ENCODE measurements at places on chromosomes 1 and 21.

DNA sequence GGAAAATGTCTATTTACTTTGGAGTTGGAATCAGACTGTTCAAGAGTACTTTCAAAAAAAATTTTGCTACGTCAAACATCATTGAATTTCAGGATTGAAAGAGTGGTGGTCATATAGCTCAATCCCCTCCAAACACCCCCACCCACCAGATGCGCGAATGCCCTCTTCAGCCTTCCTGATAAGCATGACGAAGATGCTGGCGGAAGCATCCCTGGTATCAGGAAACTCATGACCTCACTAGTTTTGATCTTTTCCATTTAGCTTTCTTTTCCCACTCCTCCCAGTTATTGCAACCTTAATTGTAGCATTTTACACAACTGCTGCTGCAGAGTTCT lies 104.4 kb downstream of the LEPR start:
- no peak for DNase-seq

DNA sequence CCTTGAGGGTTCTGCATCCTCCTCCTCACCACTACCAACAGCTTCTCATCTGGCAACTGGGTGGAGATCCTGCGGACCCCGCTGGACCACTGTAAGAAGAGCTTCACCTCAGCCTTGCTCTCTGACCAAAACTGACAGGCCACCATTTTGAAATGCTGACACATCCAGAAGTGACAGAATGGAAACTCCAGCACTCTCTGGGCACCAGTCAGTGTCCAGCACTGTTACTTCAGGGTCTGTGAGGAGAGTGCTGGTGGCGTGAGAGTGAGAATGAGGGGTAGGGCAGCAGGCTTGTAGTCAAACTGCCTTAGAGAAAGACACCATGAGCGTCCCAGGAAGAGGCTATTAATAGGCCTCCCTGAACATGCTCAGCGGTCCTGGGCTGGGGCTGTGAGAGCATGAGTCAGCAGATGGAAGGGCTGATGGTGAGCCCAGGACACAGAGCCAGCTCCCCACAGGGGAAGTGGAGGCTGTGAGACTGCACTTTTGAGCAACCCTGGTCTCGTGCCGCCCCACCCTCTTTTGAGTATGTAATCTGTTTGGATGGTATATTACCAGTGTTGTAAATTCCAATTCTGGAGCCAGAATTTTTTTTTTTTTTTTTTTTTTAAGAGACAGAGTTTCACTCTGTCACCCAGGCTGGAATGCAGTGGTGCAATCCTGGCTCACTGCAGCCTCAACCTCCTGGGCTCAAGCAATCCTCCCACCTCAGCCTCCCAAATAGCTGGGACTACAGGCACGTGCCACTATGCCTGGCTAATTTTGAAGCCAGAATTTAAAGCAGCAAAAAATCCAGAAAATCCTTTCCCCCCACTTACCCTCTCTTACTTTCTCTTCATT lies 34.4 kb upstream of the SLC30A1 start:
- no peak for DNase-seq

GRCh38 chr21:19590044-19590443 lies 1186.5 kb upstream of the TMPRSS15 start:
- DNase-seq, result no peak

GRCh38 chr21:28445141-28445830 lies 547.4 kb downstream of the LTN1 start:
- DNase-seq, result no peak

DNA sequence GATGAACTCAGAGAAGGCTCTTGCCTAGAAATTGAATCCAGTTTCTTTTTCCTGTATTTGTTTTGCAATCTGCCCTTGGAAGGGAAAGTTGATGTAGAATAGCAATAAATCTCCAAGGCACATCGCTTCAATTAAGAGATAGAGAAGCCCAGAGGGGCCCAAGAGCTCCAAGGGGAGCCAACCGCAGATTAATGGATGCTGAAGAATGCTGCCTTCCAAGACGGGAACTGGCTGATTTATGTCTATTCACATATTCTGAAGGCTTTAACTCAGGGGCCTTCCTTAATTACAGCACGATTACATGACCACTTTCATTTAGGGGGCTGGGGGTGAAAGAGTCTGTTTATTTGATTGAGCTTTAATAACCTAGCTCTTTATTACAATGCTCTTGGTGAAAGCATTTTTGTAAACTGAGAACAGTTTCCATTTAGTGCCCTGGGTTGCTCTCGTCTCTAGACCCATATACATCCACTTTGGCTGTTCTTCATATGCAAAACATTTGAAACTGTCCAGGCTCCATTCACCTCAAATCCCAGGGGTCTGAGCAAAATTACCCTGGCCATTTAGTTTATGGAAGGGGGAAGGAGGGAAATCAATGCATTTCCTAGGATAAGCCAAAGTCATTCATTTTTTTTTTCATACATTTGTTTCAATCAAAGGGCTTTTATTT lies 87.4 kb upstream of the CLDN14 start:
- no peak for DNase-seq

DNA sequence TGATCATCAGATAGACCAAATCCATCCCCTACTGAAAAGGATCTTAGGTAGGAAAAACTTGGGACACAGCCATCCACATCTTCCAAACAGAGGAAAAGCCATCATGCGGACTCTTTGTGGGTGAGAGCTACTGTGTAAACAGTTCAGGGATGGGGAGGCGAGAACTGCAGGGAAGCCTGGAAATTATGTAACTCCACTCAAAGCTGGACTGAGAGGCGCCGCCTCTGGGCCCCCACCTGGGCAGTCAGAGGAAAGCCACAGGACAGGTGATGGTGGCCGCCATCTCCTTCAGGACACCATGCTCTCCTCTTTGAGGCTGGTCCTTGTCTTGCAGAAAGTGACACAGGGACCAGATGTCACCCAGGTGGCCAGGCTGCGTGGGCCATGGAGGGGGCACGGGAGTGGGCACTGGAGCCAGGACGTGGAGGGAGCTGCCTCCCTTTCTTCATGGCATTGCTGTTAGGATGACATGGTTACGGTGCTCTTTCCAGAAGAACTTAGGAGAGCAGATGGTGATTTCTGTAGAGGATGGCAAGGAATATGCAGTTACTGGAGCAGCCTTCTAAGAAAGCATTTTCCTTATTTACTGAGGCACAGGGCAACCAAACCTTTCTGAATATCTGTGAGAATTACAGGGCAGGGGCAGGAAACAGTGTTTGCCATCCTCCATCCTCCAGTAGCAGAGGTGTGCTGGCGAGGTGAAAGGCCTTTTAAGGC lies 32.0 kb upstream of the TDRD10 start:
- no peak for DNase-seq

- no peak for DNase-seq
These were observed 49.0 kb upstream of the SCAF4 start for GRCh38 chr21:31780944-31781343.

- DNase-seq, result no peak
These were observed 241.1 kb upstream of the RAB4A start for GRCh38 chr1:229029879-229030235.

- no peak for DNase-seq
These were observed 86.8 kb downstream of the TGFBR3 start for GRCh38 chr1:91799159-91799558.

DNA sequence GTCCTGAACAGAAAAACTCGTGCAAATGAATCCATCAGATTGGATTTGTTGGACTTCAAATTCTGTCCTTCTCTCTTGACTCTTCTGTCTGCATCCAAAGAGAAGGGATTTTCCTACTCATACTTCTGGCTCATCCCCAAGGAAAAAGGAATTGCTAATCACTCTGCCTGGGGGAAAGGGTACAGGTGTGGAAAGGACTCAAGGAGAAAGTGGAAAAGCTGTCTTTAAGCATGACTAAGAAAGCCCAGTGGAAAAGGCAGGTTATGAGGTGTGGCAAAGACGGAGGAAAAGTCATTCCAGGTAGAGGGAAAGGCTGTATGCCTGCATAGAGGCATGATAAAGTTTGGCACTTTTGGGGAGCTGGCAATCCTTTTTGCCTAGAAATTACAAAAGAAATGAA lies 43.4 kb downstream of the PTGS2 start:
- no peak for DNase-seq

DNA sequence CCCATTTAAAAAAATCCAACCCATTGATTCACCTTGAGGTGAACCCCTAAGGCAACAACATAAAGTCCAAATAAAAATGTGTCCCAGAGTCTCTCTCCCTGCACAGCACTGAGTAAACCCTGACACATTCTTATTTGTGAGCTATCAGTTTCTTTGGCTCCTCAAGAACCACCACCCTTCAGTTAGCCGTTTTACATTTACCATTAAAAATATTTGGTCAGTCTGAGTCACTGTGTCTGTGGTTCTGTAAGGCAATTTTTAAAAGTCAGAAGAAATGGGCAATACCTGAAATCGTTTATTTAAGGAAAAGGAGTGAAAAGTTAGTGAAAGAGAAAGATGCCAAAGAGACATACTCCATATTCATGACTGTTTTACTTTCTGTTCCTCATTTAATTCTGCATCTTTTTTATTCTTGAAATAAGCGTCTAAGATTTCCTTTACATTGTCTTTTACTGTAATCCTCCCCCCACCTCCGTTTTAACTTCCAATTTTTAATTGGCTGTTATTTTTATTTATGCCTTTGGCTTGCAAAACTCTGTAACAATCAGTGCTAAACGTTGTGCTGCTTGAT lies 91.7 kb upstream of the IVNS1ABP start:
- DNase-seq, result no peak

DNA sequence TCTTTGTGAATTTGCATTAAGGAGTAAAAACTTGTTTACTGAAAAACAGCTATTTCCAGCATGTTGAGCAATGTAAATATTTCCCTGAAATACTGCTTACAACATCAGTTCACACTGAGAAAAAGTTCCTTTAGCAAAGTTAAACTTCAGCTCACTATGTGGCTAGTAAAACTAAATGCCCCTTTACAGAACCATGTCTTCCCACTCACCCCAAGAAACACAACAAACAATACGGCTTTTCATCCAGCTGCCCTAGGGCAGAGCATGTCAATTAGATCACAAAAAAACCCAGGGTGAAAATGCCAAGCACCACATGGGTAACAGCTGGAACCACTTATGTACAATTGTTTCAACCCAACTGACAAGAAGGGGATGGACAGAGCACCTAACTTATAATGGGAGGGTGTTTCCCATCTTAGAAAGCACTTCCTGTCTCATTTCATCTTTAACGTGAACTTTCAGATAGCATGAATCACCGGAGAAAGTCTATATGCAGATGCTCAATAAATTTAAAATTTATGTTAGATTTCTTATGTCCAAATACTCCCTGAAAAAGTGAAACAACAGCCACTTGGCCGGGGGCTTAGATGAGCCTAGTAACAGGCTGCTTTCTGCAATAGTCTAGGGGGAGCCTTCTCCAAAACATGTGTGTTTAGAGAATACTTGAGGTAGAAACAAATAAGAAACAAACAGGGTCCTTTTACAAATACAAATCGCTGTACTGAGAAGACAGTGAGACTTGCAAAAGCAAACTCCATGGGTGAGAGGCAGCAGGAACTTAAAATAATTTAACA lies 6.6 kb downstream of the NID1 start:
- DNase-seq, result no peak

DNA sequence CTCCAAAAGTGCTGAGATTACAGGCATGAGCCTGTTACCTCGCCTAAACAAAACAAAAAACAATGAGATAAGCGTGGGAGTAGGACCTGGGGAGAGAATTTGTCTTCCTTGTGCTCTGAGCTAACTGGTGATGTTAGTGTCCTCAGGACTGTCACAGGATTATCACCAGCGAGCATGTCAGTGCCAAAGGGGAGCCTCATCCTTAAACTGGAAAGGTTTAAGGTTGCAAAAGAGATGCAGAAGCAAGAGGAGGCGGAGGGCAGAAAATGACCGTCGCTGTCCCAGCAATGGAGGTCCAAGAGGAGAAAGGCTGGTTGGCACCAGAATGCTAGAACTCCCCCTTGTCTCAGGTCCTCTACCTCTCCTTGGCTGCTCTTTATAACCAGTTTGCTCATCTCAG lies 3.9 kb downstream of the SYPL2 start:
- no peak for DNase-seq

DNA sequence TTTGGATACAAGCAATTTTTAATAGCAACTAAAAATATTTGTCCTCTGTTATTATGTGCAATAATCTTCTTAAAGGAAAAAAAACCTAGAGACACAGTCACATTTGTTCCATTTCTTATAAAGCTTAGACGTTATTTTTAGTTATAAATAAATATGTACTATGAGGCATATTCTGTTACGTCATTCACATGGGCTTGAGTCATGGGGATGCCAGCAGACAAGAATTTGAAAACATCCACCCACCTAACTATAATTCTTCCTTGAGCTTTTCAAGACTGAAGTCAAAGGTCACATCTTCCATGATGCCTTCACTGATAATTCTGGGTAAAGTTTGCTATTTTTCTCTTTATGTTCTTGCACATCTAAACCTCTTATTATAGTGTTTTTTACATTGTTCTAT lies 268.8 kb downstream of the KCTD3 start:
- DNase-seq, result no peak

GRCh38 chr1:163574119-163574518 lies 252.4 kb downstream of the NUF2 start:
- DNase-seq, result no peak

- DNase-seq, result no peak
These were observed 24.9 kb downstream of the MT1HL1 start for GRCh38 chr1:236979149-236979900.

GRCh38 chr1:215277532-215277931 lies 195.0 kb downstream of the KCNK2 start:
- DNase-seq, result no peak

DNA sequence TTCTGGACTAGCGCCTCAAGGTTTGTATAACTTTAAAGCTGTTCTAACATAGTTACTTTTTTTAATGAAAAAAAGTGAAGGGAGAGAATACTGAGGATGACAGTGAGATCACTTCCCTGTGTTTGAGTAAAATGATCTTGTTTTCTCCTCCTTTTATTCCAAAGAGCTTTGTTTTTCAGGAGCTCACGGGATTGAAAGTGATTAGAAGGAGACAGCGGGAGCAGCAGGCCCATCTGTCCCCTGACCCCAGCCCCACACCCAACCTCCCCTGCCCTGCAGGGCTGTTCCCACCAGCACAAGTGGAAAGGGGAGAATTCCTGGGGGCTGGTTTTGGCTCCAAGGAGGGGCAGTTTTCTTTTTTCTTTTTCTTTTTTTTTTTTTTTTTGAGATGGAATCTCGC lies 2.1 kb upstream of the DNMT3L start:
- DNase-seq, result no peak

- no peak for DNase-seq
These were observed 464.6 kb downstream of the PCP4 start for GRCh38 chr21:40331804-40332203.

- DNase-seq, result no peak
These were observed 32.1 kb upstream of the CHRM3 start for GRCh38 chr1:239354231-239354630.
